ENCODE measurements at places on chromosomes 4 and X.

DNA sequence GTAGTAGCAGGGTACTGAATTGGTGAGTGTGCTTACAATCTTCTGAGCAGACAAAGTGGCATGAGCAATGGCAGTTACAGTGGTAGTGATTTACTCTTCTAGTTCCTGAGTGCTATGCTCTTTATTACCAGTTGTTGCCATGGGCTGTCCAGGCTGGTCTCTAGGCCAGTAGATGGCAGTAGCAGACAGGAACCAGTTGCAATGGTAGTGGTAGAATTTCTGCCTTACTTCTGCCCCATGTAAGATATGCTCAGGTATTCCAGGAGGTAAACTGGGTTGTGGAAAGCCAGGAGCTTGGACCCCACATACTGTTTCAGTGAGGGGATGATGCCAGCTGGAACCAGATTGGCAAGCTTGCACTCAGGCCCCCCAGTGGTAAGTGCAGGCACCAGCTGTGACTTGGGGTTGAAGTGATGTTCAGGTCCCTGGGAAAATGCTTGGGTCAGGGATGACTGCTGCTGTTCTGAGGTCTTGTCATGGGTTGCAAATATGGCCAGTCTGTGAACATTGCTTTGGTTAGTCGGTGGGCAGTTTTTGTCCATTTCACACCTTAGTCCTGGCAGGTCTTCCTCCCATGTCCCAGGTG lies 63.0 kb upstream of the ZXDB start:
- no peak for DNase-seq

DNA sequence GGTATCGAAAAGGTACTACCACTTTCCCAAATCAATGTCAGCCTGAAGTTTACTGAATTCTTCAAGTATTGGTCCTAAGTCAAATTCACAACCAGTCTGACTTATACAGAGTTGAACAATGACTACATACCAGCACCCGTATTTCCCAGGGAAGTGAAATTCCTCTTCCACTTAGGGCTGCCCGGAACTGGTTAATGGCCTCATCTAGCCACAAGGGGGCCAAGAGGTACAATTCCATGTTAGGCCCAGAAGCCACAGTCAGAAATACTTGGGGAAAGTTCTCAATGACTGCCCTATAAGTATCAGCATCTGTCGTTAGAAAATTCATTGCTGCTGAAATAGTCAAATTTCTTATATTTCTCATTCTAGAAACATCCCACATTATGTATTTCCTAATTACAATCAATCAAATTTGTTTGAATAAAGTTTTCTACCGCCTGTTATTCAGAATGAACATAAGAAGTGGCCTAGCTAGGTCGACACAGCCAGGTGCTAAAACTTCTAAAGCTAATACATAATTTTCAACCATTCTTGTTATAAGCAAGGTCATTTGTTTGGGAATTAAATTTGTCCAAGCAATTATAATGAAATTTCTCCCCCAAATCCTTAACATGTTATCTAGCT lies 5.6 kb upstream of the PCDH7 start:
- DNase-seq, result no peak

GRCh38 chr4:147407261-147408045 lies 73.4 kb upstream of the EDNRA start:
- no peak for DNase-seq

- DNase-seq, result no peak
These were observed 73.9 kb downstream of the NSG1 start for GRCh38 chr4:4460759-4461158.

DNA sequence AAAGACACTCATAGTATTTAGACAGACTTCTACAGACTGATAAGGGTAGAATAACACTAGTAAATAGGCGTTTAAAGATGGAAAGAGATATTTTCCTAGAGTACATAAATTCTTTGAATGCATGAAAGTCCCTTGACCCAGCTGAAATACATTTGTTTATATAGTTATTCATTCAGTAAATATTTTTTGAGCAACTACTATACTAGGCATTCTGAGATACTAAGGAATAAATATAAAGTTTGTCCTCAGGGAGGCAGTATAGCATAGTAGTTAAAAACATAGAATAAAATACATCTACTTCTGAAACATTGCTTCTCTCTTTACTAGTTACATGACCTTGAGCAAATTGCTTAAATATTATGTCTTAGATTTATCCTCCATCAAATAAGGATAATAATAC lies 27.4 kb downstream of the HMGN5 start:
- DNase-seq, result no peak

GRCh38 chr4:182640932-182641331 lies 276.3 kb downstream of the DCTD start:
- no peak for DNase-seq

- DNase-seq, result no peak
These were observed 19.8 kb upstream of the DDX3X start for GRCh38 chrX:41314204-41314603.

- DNase-seq, result no peak
These were observed 32.7 kb downstream of the F9 start for GRCh38 chrX:139563251-139563650.

DNA sequence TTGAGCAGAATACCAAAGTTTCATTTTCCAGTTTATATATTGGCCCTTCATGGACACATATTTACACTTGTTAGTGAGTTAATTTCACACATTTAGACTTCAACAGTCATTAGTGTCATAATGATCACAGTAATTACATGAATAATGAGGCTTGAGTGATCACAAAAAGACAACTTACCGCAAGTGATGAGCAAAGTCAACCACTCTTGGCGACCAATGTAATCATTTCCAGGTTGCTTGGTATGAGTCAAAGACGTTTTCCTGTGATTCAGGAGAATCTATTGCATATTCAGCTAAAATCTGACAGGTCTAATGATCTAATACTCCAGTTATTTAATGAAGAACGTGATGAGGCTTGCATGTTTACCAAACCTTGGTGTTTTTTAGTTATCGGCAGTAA lies 407.9 kb upstream of the TENM3 start:
- no peak for DNase-seq

DNA sequence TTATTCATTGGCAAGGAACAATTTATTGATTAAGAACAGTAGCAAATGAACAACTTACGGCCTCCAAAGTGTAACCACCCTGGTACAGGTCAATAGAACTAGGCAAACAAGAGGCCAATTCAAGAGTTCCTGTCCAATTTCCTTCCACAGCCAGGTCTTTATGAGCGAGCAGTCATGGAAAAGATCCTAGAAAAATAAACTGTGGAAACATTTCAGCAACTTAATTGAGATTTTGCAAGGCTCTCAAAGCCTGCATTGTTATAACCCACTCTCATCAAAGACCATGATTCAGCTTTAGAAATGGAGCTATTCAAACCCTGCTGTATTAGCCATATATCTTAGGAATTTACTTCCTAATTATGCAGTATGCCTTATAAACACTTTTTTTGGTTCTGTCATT lies 43.6 kb downstream of the UNC5C start:
- DNase-seq, result no peak

GRCh38 chr4:2946812-2947600 lies 16.2 kb downstream of the NOP14 start:
- DNase-seq, result no peak

- no peak for DNase-seq
These were observed 358.4 kb upstream of the CXorf51B start for GRCh38 chrX:146451136-146451535.

GRCh38 chr4:112031712-112032328 lies 113.4 kb upstream of the FAM241A start:
- DNase-seq, result no peak

DNA sequence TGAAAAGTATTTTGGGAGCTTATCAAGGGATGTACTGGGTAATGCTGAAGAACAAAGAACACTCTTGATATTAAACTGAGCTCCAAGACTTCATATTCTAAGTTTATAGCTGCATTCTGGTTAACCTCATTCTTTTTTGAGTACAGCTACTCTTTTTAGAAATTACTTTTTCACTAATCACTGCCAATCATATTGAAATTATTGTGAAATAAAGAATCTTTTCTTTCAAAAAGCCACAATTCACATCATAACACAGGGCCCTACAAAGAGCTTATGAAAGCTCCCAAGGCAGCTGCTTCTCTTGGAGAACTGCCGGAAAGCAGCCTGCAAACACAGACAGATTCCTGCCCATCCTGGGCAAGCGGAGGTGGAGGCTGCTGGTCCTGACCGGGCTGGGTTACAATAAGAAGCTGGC lies 121.4 kb downstream of the RNF150 start:
- no peak for DNase-seq

DNA sequence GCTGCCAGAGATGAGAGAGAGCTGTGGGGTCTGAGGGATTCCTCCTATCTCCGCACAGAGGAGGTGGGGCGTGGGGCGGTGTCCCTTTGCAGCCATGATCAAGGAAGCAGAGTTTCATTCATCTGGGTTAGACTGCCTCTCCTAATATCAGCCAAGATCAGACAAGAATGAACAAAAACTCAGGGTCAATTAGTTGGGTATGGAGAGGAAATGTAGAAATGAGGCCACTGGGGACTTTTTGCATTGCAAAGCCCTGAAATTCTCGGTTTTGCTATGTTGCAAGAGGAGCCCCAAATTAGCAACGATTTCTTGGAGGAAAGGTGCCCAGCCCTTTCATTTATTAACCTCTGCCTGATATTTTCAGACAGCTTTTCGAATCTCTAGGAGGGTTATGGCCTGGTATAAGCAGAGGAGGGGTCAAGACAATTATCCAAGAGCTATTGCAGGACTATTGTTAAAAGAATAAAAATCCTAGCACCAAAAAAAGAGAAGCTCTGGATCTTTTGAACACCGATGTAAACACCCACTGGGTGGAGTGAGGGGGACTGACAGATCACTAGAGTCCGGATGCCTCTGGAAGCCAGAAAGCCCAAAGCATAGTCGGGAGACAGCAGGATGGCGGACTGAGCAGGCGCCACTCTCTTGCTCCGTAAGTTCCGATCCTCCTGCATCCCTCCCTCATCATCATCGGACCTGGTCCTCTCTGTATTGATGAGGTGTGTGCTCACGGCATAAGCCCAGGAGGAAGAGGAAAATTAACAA lies 34.4 kb upstream of the ACSL1 start:
- no peak for DNase-seq

- DNase-seq, result no peak
These were observed 148.7 kb upstream of the NAP1L5 start for GRCh38 chr4:88846206-88846790.
